ENCODE measurements at places on chromosomes 3 and 15.

DNA sequence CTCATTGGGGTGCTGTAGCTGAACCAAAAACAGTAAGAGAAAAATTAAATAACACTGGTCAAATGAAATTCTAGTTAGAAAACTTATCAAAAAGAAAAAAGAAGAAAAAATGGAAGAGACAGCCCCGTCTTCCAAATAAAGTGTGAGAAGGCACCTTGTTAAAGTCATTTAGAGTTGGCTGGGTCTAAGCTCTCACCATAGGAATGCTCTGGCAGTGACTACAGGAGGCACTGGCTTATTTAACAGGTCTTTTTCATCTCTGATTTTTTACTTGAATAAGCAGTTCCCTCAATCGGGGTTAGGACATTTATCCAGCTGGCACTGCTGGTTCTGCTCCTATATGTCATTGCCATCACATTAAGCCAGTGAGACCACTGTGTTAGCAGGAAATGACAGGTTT, 1.6 kb upstream of the ABI3BP start:
- no peak for DNase-seq

DNA sequence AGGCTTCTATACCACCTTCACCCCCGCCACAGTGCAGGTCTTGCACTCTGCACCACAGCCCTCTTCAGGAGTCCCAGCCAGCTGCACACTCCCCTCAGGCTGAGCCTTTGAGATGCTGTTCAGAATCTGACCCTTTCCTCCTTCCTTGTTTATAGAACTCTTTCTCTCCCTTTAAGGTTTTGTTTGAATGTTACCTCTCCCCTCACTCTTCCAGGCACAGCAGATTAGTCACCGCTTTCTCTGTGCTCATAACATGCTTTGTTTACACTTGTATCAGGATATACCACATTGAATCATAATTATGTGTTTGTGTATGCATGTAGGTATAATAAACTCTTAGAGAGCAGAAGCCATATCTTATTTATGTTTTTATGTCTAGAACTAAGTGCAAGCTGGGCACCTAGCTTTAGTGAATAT, 168.4 kb upstream of the BCL6 start:
- DNase-seq: peak; percentile 28

DNA sequence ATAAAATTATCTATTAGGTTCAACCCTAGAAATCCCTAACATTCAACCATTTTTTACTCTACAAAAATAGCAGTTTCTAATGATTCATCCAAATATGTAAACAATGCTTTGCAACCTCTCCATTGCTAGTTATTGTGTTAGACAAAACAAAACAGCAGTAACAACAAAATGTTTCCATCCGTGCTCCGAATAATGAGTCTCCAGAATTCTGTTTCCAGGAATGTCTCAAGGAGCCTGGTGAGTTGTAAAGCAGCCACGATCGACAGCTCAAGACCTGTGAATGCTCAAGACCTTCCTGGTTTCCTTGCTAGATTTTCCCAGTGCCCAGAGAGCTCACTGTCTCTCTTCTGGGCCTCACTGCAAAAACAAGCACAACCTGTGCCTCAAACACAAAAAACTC, 49.9 kb downstream of the CHRD start:
- DNase-seq: no peak

GRCh38 chr3:93981649-93982048, 1.7 kb downstream of the ARL13B start:
- DNase-seq: no peak

- DNase-seq: no peak
These were observed 83.6 kb upstream of the SLCO3A1 start for GRCh38 chr15:91769894-91770293.

DNA sequence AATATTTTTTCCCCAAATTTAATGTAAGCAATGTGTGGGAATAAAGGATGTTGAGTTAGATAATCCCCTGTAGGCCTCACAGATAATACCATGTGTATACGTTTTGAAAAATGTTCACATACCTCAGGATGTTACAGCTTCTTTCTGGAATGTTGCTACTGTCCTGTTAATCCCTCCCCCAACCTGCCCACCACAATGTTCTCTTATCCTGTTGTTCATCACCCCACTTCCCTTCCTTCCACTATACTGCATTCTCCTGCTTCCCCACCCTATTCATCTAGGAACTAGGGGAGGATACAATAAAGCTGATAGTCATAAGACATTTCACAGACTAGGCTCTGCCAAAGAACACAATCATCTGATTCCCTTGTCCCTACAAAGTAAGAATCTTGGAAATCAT, 92.1 kb downstream of the IGF2BP2 start:
- peak; percentile 55 for DNase-seq

DNA sequence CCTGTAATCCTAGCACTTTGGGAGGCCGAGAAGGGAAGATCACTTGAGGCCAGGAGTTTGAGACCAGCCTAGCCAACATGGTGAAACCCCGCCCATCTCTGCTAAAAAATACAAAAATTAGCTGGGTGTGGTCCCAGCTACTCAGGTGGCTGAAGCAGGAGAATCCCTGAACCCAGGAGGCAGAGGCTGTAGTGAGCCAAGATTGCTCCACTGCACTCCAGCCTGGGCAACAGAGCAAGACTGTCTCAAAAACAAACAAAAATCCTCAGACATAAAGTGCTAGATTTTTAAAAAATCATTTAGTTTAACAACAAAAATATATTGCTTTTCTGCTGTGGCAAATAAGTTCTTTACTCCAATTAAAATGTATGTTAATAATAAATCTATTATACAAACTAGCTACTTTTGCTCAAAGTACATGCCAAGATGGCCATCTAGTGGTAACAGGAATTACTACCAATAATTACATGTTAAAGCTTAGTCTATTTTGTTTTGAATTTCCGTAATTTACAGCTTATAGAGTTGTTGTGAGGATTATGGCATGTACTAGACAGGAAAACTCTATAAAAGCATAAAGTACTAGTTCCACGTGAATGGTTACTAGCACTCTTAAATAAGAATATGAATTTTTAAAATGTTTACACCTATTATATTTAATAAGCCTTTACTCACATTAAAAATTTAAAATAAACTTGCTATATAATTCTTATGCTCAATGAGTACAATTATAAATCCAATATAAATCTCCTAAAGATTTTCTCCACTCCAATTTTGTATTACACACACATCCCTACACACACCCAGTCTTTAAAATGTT, 39.0 kb downstream of the GABPB1 start:
- no peak for DNase-seq

DNA sequence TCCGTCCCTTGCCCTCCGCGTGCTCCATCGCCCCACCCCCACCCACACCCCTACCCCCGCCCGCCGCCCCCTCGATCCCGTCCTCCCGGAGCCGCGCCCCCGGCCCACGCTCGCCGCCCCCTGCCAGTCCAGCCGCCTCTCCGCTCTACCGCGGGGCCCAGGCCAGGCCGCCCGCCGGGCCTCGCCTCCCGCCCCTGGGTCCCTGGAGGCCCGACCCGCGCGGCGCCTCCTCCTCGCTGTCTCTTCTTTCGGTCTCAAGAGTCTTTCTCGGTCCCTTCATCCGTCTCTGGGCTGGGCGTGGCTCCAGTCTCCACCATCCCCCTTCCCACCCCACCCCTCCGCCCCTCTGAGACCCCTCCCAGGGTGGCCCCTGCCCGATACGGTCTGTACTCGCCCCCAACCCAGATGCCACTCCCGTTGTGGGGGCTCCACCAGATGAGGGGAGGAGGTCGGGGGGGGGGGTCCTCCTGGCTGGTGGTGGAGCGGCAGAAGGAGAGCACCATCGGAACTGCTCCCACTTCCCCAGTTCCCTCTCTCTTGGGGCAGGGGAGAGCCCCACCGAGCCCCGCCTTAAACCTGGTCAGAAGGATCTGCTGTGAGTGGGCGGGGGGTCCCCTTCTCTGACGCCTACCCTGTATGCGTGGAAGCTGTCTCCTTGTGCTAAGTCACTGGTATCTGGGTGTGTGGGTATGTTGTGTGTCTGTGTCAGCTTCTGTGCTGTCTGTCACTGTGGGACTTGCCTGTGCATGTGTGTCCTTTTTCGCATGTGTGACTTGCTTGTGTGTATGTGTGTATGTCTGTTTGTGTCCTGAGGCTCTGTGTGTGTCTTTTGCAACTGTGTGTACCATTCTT, 1.0 kb downstream of the PRKCD start:
- no peak for DNase-seq

GRCh38 chr15:71458089-71458660, 342.9 kb downstream of the THSD4 start:
- DNase-seq: no peak

DNA sequence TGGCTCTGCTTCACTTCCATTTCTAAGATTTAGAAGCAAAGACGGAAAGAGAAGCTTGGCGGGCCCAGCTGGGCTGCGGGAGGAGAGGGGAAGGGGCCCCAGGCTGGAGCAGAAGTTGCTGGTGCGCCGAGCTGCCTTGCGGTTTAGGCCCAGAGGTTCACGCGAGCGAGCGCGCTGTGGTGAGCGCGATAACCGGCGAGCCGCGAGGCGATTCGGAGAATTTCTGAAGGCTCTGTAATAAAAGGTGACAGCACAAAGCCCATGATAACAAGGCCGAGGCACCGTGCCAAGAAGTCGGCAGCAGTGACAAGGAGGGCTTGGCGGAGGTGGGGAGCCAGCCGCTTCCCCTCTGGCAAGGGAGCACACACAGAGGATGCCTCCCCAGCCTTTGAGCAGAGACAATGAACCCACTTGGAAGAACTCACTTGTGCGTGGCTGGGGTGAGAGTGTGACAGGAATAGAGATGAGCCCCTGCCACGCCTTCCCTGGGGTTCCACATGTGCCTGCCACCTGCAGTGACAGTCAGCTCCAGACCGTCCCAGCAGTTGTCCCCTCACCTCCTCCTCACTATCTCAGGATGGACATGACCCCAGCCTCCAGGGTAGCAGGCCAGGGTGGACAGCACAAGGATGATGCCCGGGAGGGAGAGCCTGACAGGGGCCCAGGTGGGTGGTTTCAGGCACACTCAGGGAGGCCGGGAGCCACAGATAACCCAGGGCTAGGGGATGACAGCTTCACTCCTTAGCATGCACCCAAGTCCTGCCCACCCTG, 315.2 kb downstream of the UACA start:
- DNase-seq: no peak

GRCh38 chr3:9784965-9785364, 7.3 kb downstream of the TADA3 start:
- DNase-seq: no peak

- no peak for DNase-seq
These were observed 173.0 kb downstream of the STT3B start for GRCh38 chr3:31705736-31706135.

- no peak for DNase-seq
These were observed 15.1 kb downstream of the LINGO1 start for GRCh38 chr15:77617476-77618230.

DNA sequence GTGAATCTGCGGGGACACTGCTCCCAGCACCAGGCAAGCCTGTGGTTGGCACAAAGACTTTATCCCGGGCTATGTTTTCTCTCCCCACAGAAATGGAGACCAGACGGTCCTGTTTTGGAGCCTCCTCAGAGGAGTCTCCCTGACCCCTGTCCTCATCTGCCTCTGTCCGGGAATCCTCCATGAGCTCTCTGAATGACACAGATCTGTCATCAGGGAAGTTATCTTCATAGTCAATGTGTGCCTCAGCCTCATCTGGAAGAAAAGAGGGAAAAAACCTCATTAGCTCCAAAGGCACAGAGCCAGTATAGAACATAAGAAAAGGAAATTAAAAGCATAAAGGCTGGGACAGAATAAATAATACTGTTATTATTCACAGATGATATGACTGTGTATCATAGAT, 40.0 kb downstream of the CRTAP start:
- no peak for DNase-seq

GRCh38 chr3:67381667-67382272, 272.6 kb downstream of the SUCLG2 start:
- DNase-seq: no peak

GRCh38 chr3:54928046-54928770, at the start of gene LRTM1:
TSS of gene LRTM1 (minus strand) at chr3:54928059. CDS start at chr3:54927911, 148 bp downstream.
- DNase-seq: no peak

DNA sequence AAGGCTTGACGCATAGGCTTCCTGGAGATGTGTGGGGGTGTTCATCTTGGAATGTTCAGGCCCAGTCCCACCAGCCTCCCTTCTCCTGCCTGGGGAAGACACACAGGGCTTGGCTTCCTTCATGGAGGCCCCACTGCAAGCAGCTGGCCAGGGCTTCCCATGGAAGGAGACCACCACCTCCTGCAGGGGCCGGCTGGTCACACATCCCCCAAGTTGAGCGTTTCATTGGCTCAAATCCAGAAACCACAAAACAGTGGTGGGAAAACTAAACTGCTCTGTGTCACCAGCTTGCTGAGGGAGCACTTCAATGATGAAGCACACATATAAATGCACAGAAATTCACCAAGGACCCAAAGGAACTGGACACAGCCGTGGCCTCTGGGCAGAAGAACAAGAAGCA, 8.3 kb downstream of the IQSEC1 start:
- no peak for DNase-seq

DNA sequence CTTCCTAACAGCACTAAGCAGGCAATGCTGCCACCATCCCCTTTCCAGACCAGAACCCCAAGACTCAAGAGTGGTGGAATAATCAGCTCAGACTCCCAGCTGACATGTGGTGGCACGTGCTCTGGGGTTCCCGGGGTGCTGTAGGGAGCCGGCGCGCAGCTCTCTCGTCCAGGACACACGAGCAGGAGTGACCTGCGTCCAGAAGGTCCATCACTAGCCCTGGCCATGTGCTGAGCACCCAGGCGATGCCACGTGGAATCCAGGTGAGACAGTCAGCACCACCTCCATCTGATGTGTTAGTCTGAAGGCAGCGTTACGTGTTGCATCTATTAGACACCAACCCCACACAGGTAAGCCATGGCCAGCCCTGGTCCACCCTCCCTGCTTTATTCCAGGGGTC, 78.2 kb downstream of the VGLL4 start:
- no peak for DNase-seq

DNA sequence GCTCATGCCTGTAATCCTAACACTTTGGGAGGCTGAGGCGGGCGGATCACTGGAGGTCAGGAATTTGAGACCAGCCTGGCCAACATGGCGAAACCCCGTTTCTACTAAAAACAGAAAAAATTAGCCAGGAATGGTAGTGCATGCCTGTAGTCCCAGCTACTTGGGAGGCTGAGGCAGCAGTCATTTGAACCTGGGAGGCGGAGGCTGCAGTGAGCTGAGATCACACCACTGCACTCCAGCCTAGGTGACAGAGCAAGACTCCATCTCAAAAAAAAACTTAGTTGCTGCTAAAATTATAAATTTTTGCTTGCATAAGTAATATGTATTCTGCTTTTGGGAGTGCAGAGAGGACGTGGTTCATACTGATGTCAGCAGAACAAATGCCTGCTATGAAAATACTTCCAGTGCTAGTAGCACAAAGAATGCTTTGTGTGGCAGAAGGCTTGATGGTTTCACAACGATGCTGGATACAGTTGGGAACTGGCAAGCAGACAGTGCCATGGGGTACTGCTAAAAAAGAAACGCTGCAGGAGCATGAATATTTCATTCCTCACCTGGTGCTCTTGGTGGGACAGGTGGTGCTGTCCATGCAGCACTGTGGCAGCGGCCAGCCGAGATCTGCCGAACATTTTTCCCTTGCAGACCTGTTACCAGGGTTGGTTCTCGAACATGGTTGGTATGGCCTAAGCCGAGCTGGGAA, 31.1 kb downstream of the FBXL22 start:
- DNase-seq: no peak

- DNase-seq: no peak
These were observed 128.4 kb downstream of the IGF1R start for GRCh38 chr15:98776607-98777281.

Data from H54 (cell line).